Inflammatory macrophage (primary cell): ENCODE measurements at places on chromosomes 13 and 19.

DNA sequence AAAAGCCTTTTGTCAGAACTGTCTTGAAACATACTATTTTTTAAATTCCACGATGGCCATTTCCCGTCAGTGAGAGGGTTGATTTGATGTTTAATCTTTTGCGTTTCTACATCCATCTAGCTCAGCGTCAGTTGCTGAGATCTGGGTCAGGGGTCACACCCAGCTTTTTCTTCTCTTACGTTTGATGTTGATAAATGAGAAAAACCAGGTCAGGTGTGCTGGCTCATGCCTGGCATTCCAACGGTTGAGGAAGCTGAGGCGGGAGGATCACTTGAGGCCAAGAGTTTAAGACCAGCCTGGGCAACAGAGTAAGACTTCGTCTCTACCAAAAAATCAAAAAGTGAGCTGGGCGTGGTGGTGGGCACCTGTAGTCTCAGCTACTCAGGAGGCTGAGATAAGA lies 168.9 kb downstream of the PTPRS start:
- DNase-seq: no peak

- no peak for DNase-seq
Measured at GRCh38 chr13:111184458-111185401, 69.6 kb downstream of the ARHGEF7 start.

DNA sequence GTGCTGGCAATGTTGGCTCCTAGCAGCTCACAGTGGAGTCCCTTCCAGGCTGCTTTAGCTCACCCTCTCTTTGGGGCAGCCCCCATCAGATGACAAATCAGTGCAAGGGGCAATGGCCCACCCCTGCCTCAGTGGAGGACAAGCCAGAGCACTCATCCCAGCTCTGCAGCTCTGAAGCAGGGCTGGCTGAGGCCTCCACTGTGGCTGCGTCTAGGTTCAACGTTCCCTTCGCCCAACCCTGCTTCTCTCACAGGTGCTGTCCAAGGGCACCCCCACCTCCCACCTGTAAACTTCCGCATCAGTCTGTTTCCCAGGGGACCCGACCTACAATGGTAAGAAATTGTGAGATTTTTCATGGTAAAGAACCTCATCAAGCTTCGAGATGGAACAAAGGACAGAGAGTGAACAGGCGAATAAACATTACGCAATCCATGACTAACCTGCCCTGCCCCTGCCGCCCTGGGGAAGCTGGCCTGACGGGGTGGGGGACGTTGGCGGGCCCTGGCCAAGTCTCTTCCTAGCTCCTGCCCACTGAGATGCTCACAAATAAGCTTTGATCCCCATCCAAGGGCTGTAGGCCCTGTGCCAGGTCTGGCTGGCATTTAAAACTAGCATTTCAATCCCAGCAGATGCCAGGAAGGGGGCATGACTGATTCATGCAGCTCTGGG lies 40.5 kb downstream of the DZIP1 start:
- DNase-seq: no peak

GRCh38 chr13:26989957-26990713 lies 181.5 kb downstream of the USP12 start:
- DNase-seq: no peak

DNA sequence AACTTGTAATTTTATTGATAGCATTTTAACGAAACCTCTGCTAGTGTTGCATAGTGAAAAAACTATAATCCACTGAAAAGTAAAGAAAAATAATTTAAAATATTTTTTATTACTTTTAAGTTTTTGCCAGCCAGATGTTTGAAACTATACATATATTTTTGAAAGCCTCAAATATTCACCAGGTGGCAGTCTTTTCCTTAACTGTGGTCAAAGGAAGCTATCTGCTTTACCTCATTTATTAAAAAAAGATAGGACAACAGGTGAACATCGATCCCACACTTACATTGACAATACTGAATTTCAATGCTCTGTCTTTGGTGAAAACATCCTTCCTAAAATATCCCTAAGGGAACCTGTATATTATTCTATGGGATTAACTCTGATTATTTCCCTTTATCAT lies 100.5 kb downstream of the TRPC4 start:
- no peak for DNase-seq

DNA sequence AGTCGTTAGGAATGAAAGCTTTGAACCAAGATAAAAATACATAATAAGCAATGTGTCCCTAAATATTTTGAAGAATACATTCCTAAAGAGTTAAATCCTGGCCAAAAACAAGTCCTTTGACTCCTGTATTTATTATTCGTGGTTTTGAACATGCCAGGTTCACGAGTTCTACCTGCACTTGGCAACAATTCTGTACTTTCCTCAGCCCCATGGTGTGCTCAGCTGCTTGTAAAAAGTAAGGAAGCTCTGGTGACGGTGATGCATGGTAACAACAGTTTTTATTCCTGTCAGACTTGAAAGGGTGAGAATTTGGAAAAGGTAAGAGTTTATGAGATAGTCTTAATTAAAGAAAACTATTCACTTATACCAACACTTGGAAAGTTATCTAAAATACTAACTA lies 95.0 kb upstream of the KLF12 start:
- no peak for DNase-seq

- no peak for DNase-seq
Measured at GRCh38 chr13:114122591-114123211, 9.7 kb downstream of the RASA3 start.

DNA sequence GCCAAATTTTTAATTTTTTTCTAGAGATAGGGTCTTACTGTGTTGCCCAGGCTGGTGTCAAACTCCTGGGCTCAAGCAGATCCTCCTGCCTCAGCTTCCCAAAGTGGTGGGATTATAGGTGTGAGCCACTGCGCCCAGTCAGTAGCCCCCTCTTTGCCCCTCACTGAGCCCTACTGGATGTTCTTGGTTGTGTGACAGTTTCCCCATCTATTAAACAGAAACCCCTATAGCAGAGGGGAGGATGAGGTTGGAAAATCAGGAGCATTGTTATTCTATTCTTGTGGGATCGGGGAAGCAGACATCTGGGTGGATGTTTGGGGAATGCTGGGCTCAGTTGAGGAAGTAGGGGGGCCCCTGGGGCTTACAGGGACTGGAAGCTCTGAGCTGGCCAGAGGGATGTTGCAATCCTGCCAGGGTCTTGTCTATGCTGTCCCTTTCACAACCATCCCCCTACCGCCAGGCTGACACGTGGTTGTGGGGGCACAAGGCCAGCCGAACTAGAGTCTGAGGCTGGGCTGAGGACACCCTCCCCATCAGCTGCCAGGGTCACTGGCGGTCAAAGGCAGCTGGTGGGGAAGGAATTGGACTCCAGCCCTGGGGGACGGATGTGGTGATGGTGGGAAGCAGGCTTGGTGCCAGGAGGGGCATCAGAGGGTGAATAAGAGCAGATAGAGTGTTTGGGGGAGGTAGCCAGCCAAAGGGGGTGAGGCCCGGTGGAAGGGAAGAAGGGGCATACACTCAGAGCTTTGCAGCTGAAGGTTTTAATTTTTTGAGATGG lies 10.9 kb downstream of the APOC1 start:
- DNase-seq: peak; percentile 90

DNA sequence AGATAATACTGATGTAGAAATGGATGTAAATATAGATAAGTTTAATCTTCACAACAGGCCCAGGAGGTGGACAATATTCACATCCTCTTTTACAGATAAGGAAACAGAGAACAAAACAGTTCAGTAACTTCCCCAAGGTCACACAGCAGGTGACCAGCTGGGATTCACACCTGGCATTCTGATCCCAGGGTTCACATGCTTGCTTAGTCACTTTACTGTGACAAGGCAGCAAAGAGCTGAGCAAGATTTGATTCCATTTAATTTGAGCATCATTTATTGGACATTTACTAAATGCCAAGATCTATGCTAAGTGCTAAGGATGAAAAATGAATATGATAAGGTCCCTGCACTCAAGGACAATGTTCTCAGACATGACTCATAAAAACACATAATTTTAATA lies 94.1 kb upstream of the STARD13 start:
- DNase-seq: no peak

- peak; percentile 71 for DNase-seq
Measured at GRCh38 chr19:41876847-41877832, at the start of gene CD79A. TSS of gene CD79A (plus strand) at chr19:41877279. CDS start at chr19:41877305, 26 bp downstream.
